ENCODE measurements at places on chromosomes 5 and 9. TPM values are rescaled to one million over a fixed set of nuclear protein-coding genes. Genes with fewer than 3 reads are reported as not detected.

HDHD3 gene
- total RNA-seq, result 6.8 TPM

MRPL36 gene
- total RNA-seq, result 69.6 TPM

FBN2 gene
- total RNA-seq, result 52.6 TPM

PTPRD gene
- 1.3 TPM for total RNA-seq

C5 gene
- total RNA-seq, result 2.8 TPM

ANGPTL2 gene
- total RNA-seq, result 4.6 TPM
